ENCODE measurements at places on chromosomes 13 and 19. TPM values are rescaled to one million over a fixed set of nuclear protein-coding genes. Genes with fewer than 3 reads are reported as not detected.

- DNase-seq = no peak
Observed at GRCh38 chr19:4386041-4386782, 14.1 kb downstream of the SH3GL1 start.

The FAM83E gene
- total RNA-seq = not detected

DNA sequence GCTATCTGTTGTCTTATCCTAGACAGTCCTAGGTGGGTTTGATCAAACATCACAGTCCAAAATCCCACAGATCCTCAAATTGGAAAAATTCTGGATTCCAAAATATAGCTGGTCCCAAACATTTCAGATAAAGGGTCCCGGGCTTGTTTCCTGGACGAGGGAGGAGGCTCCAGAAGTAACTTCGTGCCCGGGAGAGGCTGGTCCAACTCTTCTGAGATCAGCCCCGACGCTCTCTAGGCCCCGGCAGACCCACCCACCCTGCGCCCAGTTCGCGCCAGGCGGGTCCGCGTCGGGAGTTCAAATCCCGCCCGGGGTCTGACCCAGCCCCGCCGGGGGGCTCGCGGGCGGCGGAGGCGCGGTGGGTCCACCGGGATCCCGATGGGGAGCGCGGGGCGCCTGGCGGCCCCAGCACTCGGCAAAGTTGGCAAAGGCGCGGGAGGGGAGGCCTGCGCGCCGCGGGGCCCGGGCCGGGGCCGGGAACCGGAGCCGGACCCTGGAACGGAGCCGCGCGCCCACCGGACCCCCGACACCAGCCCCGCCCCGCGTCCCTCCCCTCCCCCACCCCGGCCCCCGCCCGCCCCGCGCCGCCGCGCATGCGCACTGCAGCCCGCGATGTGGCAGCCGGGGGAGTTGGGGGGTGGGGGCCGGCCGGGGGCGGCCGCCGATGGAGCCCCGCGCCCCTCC, 513 bp downstream of the MIER2 start:
- DNase-seq = no peak

DNA sequence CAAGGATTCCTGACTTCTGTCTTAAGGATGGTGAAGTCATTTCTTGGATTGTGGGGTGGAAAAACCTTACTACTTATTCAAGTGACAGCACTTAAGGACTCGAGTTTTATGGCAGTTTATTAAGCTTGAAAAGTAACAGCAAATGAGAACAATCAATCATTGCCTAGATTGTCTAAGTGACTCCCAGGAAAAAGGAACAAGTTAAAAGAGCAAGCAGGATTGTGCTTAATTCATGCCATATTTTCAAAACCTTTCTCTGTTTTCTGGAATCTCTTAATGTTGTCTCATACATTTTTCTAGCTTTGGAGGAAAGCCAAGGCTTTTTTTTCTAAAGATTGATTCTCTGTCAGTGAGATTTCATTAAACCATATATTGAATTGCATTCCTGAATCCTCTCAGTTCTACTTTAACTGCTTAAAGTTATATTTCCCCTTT, 236.2 kb upstream of the HTR2A start:
- no peak for DNase-seq

- DNase-seq = peak; percentile 86
Observed at GRCh38 chr19:15248648-15249527, 16.6 kb upstream of the EPHX3 start.

DNA sequence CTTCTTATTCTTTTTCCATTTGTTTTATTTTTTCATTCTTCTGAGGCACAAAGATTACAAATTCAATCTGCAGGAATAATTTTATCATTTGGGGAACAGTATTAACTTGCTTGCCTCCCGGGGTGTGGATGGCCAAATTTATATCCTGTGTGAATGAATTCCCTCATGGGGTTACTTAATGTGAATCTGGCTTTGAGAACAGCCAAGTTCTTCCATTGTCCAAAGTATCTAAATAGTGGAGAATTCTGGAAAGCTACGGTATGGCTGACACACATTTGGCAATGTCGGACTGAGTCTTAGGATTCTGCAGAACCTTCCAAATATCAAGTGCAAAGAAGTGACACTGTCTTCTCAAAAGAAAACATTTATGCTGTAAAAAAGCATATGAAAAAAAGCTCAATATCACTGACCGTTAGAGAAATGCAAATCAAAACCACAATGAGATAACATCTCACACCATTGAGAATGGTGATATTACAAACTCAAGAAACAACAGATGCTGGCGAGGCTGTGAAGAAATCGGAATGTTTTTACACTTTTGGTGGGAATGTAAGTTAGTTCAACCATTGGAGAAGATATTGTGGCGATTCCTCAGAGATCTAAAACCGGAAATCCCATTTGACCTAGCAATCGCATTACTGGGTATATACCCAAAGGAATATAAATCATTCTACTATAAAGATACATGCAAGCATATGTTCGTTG, 620.2 kb downstream of the EFNB2 start:
- no peak for DNase-seq

DNA sequence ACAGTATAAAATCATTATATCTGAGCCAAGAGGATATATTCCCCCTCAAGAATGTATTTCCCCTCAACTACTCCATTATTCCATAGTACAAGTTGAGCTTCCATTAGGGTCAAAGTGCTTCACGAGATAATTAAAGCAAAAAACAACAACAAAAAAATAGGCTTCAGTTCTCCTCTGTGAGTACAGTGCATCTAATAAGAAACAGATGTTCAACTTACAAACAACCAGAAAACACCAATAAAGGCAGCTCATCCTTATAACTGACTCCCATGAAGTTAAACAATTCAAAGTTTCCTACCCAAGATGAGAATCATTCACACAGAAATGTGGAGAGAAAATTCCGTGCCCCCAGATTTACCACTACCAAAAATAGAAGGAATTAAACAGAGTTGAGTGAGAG, 854.4 kb downstream of the PCDH9 start:
- no peak for DNase-seq

- no peak for DNase-seq
Observed at GRCh38 chr13:109945206-109945960, 159.0 kb upstream of the IRS2 start.

DNA sequence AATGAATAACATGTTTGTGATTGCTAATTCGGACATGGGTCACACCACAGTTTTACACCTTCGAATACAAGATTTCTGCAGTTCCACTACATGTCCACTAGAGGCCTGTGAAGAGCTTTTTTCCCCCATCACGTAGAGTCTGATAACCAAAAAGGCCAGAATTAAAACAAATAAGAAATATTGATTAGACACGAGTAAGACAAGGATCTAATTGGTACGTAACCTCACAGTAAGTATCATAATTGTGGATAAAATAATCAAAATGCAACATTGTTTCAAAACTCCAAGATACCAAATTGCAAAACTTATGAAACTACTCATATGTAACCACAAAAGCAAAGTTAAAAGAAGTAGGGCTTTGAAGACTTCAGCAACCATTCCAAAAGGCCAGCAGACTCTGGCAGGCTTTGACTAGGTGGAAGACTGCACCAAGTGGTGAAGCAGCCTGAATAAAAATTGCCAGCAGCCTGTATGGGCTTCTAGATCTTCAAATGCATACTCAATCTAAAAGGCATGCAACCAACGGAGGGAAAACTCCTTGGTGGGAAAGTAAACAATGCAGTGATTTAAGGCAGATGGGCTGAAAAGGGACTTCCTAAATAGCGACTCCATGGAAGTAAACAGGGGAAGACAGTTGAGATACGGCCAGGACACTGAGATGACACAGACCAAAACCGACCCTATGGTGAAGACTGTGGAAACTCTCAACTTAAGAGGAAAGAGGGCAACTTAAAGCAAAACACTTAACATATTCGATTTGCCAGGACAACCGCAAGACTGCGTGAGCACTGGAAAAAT, 56.7 kb downstream of the STARD13 start:
- DNase-seq = no peak

DNA sequence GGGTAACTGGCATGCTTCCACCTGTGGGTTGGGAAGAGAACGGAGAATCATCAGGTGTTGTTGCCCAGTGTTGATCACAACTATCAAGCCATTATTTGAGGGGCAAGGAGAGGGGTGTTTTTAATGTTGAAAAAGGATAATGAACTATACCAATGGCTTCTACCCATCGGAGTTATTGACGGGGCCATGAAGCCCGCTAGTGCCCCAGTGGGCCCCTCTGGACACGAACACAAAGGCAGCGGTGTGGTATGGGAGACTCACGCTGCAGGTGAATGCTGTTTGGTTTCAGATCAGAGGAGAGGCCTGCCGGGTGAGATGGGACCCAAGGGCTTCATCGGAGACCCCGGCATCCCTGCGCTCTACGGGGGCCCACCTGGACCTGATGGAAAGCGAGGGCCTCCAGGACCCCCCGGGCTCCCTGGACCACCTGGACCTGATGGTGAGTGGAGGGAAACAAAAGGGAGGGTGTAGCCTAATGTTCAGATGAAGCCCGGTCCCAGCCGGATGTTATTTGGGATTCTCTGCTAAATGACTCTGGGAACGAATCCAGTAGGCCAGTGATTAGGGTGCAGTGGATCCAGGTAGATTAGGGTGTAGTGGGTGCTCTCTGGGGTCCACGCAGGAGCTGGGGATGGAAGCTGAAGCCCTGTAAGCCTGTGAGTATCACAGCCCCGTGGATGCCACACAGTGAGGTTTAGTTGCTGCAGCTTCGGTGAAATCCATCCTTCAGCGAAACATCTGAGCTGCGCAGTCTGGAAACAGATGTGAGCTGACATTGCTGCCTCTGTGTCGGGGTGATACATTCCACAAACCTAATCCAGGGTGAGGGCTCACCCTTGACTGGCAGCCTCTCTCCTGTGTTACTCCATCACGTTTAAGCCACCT, 111.3 kb downstream of the RAB20 start:
- no peak for DNase-seq

The CBY2 gene
- not detected for total RNA-seq
